ENCODE measurements at places on chromosomes 11 and 22.

DNA sequence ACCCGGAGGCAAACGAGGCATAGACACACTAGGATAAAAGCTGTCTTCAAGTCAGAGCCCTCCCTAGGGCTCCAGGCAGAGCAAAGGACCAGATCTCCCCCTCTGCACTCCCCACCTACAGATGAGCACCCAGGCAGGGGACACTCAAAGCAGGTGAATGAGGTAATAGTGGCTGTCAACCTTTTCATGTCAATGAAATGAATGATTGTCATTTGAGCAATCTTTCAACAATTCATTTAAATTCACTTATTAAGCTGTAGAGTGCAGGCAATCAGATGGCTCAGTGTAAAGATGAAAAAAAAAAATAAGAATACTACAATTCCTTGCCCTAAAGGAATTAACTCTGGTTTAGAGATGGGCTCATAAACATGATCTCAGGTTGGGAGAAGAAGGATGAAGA, 427.8 kb upstream of the ISX start:
- no peak for DNase-seq

DNA sequence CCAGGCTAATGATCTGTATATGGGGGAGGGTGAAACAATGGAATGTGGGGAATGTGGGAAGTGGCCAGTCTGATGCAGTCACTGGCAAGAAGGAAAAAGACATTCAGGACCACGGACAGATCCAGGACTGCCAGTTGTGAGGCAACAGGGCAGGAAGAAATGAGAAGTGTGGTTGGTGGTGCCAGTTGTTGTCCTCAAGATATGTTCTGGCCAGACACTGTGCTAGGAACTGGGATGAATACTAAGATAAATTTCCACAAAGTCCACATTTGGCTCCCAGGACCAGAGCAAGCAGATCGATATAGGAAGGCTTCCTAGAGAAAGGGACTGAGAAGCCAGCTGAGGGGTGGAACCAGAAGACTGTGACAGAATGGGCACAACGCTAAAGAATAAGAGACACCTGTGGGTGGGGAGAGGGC, 6.8 kb upstream of the TPBGL start:
- no peak for DNase-seq

DNA sequence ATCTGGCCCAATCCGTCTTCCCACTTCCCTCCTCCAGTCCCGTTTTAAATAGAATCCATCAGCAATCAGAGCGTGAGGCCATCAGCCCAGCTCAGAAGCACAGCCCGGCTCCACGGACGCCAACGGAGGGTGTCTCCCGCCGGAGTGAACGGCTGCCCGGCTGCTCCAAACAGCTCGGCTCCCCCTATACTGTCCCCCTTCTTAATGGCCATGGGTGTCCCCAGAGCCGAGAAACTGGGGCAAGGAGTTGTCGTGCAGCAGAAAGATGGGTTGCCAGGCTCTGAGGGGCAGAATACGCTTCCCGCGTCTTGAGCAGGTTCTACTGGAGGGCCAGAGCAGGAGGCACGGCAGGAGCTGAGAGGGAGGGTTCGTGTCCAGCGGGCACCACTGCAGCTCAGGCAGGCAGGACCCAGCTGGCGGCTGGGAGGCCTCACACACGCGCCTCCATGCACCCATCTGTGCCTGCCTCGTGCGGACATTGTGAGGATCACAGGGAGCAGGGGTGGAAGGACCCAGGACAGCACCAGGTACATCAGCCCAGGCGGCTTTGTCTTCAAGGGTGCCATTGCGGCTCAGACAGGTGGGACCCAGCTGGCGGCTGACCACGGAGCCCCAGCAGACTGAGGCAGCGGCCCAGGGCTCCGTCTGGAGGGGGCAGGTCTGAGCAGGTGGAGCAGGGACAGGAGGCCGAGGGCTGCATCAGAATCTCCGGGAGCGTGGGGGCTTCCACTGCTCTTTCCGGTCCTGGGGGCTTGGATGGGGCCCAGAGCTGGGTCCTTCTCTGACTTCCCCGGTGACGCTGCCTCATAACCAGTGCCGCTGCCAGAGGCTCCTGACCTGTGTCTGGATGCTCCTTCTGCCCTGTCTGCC, 882.7 kb downstream of the BRD1 start:
- no peak for DNase-seq

DNA sequence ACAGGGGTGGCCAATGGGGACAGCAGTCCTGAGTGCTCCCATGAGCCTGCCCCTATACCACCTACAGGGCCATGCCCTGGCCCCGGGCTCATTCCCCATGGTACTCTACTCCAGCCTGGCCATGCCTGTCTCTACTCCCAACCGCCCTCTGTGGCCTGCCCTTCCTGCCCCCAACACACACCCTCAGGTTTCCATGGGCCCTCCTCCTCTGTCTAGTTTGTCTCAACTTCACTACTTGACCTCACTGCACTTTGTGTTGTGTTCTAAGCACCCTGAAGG, 26.3 kb upstream of the RASL10A start:
- DNase-seq: no peak

GRCh38 chr11:88104408-88104807, 70.8 kb downstream of the RAB38 start:
- no peak for DNase-seq

- DNase-seq: no peak
Measured at GRCh38 chr11:61297746-61298145, 2.6 kb upstream of the VWCE start.

DNA sequence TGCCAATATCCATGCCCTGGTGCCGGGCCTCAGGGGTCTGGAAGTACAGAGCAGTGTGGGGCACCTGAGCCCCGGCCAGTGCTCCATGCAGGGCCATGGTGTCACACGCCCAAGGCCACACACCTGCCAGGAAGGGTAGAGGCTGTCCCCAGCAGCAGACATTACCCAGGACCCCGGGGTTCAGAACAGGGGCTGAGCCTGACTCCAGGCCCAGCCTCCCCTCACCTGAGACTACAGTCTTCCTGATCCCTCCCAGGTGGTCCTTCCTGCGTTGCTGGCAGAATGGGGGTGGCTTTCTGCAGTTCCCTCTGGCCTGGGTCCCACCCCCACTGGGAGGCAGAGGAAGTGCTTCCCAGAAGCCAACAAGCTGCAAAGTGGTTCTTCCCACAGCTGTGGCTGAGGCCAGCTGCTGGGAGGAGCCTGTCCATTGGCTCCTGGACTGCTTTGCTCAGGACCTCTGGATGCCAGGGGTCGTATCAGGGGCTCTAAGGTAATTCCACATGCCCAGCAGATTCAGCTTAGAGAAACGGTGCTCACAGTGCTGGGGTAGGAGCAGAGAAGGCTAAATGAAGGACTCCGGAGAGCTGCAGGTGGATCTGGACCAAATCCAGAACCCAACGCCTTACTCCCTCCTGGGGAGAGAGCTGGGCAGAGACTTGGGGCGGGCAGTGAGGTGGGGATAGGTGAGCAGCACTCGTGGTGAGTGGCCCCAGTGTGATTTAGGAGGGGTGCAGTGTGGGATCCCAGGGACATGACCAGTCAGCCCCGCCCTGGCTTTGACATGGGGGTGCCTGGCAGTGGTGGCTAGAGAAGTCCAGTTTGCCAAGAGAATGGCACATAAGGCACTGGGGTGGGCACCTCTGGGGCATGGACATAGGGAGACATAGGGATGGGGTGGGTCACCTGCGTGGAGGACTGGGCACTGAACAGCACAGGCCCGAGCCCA, 12.6 kb downstream of the TCIRG1 start:
- DNase-seq: peak; percentile 29

DNA sequence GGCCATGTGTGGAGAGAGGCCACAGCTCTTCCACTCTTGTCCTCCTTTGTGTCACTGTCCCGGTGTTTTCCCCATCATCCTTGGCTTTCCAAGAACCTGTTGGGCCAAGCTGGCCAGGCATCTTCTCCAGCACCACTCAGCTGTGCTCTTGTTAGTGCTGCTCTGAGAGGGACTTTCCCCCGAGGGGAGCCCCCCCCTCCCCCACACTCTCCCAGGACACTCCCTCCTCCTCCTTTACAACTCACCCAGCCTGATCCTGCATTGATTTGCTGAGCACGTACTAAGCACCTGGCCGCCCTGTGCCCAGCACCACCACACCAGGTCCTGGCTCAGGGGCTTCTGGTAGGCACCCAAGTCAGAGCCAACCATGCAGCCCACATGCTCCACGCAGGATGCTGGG, 13.2 kb downstream of the TP53AIP1 start:
- no peak for DNase-seq

DNA sequence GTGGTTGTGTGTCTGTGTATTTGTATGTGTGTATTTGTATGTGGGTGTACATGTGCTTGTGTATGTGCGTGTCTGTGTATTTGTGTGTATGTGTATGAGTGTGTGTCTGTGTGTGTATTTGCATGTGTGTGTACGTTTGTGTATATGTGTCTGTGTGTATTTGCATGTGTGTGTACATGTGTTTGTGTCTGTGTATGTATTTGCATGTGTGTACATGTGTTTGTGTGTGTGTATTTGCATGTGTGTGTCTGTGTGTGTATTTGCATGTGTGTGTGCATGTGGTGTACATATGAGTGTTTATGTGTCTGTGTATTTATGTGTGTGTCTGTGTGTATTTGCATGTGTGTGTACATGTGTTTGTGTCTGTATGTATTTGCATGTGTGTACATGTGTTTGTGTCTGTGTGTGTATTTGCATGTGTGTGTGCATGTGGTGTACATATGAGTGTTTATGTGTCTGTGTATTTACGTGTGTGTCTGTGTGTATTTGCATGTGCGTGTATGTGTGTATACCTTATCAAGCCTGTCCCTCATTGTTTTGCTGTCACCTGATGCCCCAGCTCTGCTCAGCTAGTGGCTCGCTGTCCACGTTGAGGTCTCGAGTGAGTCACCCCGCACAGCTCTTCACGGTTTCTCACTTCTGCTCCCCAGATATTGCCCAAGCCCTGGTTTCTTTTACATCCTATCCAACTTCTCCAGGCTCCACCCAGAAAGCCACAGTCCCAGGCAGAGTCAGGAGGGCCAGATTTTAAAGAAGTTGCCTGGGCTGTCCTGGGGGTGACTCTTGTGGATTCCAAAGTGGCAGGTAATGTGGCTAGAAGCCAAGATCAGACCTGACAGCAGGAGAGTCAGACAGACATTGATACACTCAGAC, 15.2 kb downstream of the MB start:
- DNase-seq: no peak

DNA sequence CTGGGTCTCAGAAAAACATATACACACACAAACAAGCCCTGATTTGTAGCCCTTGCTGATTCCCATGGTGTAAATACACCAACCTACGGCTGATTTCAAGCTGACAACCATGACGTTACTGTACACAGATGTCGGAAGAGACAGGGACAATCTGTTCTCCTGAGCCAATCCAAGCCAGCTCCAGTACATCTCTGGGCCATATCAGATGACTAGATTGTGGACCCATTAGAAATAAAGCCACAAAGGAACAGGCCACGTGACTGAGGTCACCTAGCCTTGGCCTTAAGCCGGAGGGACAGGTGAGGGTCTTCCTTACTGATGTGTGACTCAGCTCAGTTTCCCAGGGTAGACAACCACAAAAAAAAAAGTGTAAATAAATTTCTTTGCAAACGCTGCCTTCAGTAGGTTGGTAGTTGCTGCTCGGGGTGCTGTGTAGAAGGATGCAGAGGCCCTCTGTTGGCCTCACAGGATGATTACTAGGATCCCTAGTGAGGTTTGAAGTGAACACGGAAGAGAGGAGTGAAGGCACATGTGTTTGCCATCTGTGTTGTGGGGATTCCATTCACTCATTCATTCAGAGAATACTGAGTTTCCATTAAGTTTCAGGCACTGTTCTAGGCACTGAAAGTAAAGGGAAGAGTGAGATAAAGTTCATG, 99.0 kb upstream of the LARGE1 start:
- DNase-seq: no peak

GRCh38 chr11:78373689-78374088, 43.9 kb downstream of the GAB2 start:
- no peak for DNase-seq

DNA sequence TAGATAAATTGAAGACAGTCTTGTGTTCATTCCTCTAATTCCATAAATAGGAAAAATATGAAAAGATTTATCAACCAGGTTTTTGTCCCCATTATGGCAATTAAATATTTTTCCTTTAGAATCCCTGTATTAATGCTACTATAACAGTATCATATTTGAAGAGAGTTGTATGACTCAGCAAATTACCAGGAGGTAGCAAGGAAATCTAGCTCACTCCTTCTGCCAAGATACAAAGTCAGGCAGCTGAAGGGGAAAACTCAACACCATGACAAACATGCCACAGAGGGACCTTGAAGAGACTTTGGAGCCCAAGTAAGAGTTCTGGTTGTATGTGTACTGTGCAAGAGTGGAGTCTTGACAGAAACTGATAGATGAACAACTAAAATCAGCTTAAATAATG, 143.3 kb downstream of the GUCY1A2 start:
- no peak for DNase-seq

- DNase-seq: no peak
Measured at GRCh38 chr22:44037519-44038375, 13.6 kb downstream of the PARVB start.

GRCh38 chr11:119237515-119237914, 31.4 kb downstream of the CBL start:
- DNase-seq: no peak

DNA sequence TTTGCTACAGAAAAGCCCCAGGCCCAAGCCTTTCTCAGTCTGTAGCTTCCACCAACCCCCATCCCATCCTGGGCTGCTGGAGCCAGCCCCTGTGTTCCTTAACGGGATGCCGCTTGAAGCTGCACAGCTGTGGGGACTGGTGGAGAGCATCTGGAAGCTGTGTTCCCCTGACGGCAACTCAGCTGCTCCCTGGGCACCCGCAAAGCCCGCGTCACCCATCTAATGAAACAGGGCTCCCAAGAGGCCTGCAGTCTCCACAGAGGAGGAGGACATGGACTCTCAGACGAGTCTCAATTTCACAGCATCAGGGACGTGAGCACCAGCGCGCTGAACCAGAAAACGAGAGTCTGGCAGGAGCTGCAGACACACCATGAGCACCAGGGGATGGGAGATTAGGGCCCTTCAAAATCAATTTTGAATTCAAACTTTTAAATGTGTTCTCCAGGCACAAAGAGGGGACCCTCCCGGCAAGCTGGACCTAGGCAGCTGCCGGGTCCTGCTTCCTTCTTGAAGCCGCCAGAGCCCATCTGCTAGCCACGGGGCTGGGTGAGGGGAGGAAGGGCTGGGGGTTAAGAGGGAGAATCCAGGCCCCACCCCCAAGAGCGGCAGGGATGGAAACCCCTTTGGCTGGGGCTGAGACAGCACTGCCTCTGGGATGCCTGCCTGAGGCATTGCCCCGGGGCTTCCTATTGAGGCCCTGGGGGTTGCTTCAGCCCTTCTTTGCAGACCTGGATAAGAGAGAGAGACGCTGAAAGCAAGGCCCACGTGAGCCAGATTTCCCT, 21.0 kb downstream of the LMO1 start:
- DNase-seq: no peak

- no peak for DNase-seq
Measured at GRCh38 chr11:13695886-13696285, 27.4 kb downstream of the FAR1 start.

DNA sequence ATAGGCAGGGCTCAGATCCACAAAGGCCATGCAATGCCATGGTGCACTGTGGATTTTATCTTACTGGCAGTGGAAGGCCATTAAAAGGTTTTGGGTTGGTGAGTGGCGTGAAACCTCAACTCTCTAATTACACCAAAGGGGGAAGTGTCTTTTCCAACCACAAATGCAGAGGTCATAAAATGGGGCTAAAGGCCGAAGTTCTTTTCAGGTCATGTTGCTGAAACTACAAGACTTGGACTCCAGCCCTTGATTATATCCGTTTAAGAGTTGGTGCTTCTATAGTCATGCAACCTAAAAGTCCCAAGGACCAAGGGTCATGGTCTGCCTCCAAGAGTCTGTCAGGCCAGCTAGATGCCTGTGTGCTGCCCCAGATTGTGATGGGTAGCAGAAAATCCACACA, 434.3 kb downstream of the RAB38 start:
- no peak for DNase-seq
